Activated T-helper 1 cell treated with anti-CD3 and anti-CD28 coated beads, Interleukin-2, amount 50 U/mL, for 16 hours (primary cell): ENCODE measurements at places on chromosomes 12 and 14.

- DNase-seq, result no peak
Observed at GRCh38 chr14:84446250-84446649, 1083.7 kb upstream of the FLRT2 start.

DNA sequence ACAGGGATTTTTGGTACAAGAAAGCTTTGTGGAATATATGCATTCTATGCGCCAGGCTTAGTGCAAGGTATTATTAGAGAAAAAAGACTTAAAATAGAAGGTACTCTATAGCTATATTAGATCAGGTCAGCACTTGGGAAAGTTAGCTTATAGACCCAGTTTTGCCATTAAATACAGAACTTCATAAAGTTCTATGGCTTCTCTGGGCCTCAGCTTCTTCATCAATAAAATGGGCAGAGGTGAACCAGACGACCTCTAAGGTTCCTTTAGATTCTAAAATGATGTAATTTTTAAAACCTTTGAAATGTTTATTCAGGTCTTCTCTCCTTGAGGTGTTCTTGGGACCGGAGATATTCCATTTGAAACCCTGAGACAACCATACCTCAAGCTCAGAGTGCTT lies 7.1 kb downstream of the CNPY2 start:
- no peak for DNase-seq

- no peak for DNase-seq
Observed at GRCh38 chr12:107554941-107555340, 130.7 kb upstream of the PWP1 start.

GRCh38 chr14:64692189-64692985 lies 11.8 kb upstream of the PLEKHG3 start:
- DNase-seq, result no peak

GRCh38 chr12:119594772-119595445 lies 1.3 kb downstream of the TMEM233 start:
- DNase-seq, result no peak

DNA sequence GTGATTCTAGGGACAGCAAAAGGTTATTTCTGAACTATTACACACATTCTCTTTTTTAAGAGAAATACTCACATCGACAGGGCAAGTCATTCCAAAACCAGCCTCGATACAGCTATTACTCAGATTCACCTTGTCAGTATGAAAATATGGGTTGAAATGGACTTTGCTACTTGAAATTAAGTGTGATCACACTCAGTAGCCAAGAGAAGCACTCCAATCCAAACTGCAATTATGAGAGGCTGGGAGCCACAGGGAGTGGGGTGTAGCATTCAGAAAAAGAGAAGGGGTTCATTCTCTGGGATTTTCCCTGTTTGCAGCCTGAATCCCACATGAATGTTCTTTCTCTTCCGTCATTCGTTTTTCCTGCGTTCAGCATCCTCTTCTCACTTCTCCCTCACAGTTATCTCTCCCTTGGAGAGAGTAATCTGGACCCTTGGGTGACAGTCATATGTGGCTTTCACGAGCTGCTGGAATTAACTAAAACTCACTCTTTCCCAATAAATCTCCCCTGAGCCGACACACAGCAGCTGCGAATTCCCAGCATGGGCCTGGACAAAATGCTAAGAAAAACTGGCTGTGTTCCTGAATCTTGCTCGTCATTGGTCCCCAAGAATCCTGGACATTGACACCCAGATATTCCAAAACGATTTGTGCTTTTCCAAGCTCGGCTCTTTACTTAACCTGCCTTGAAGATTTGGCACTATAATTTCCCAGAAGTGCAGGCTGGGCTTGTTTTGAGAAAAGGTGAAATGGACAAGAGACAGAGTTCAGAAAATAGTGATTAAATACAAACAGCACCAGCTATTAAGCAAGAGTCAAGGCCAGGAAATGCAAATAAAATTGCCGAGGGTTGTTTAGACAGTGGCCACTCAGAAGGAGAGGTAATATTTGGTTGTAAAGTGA lies 199.5 kb upstream of the PLEKHG7 start:
- DNase-seq, result no peak

DNA sequence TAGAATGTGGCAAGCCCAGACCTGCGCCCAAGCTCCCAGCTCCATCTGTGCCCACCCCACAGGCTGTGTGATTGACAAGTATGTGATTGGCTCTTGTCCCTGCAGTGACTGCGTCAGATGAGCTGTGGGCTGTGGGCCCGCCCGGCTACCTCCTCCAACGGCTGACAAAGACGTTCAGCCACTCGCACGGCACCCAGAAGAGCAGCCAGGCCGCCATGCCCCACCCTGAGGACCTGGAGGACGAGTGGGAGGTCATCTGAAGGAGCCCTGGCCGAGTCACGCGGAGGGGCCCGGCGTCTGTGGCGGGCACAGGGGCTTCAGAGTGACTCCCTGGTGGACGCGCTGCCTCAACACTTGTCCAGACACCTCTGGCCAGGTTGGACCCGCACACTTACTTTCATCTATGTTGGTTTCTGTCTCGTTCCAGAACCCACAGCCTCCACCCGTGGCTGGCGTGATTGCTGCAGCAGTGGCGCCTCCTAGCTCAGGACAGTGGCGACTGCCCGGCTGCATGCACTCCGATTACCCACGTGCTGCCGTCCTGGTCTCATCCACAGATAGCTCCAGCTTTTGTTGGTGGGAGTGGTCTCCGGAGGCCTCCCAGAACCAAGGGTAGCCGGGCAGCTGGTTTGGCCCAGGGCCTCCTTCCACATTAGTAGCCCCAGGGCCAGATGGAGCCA lies 11.4 kb downstream of the ANKRD9 start:
- DNase-seq, result no peak

DNA sequence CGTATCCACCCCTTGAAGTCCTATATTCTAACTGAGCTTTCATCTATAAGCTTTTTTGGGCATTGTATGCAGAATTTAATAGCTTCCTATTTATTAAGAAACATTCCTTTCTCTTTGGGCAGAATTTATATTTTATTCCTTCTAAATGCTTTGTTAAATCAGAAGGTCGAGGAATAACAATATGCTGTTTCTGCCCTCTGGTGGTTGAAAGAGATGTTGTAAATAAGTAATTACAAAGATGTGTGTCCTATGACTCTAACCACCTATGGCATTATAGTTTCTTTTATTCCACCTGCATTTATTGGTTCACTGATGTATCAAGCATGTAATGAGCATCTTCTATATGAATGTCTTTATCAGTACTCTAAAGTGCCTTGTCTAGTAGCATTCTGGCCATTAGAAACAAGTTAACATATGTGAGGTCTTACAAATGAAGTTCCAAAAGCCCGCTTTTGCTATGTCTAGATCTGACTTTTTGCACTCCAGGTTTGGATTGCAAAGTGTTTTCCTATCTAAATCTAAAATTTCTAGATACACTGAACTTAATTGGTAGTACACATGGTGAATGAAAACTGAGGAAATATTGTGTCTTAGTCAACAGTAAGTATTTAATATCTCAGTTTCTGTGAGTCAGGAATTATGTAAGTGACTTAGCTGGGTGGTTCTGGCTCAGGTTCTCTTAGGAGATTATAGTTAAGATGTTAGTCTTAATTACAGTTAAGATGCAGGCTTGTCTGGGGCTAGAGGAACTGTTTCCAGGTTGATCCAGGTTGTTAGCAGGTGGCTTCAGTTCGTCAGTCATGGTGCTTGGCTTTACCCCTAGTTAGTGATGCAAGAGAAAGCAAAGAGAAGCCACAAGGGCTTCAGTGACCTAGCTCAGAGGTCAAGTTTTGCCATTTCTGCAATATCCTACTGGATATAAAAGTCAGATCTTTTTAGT lies 57.5 kb downstream of the PLEKHA5 start:
- no peak for DNase-seq
